Stomach (tissue), 19 donors: ENCODE measurements at places on chromosomes 11 and 22. TPM values are rescaled to one million over a fixed set of nuclear protein-coding genes. Genes with fewer than 3 reads are reported as not detected.
A peak's percentile ranks its signal among the peaks of the same experiment; 100 is the strongest.

GRCh38 chr11:4102711-4103110, 8.1 kb downstream of the RRM1 start:
- DNase-seq, result no peak
- H3K27ac ChIP-seq, result no peak overlapping the region
- H3K36me3 ChIP-seq, result peaks cover 18% of the 10 kb centered on the region
- no peaks in the 10 kb centered on the region for H3K27me3 ChIP-seq

GRCh38 chr11:43830928-43831440, 49.6 kb upstream of the ALKBH3 start:
- no peaks in the 10 kb centered on the region for H3K36me3 ChIP-seq
- H3K4me1 ChIP-seq, result peaks cover 17% of the 10 kb centered on the region
- peak; percentile 15 for DNase-seq
- H3K4me3 ChIP-seq, result no peak overlapping the region

GRCh38 chr11:66495401-66495854, 15.0 kb upstream of the BBS1 start:
- H3K27ac ChIP-seq, result no peak overlapping the region
- H3K4me3 ChIP-seq, result no peak overlapping the region
- H3K36me3 ChIP-seq, result peaks cover 26% of the 10 kb centered on the region
- DNase-seq, result no peak

DNA sequence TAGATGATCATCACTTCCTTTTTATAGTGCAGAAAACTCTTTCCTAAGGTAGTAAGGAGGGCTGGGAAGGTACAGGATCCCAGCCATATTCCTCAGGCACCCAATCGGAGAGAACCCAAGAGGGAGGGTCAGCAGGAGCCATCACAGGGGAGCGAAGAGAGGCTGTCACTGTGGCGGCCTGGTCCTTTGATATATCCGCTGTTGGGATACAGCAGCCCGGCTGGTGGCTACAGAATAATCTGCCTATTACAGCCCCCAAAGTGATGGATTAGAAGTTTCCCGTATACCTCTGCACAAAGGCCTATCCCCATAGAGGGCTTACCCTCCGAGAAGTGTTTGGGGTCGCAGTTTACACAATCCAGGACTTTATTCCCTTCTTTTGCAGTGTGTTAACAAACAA, 48.5 kb downstream of the OR4D9 start:
- peak overlapping the region; percentile 88 for H3K27ac ChIP-seq
- peak overlapping the region; percentile 82 for H3K4me3 ChIP-seq
- H3K36me3 ChIP-seq, result no peaks in the 10 kb centered on the region
- DNase-seq, result no peak
- H3K4me1 ChIP-seq, result peaks cover 8% of the 10 kb centered on the region

Gene USH1C
- total RNA-seq, result 22.6 TPM

Gene TEX54
- not detected for total RNA-seq

Gene LRRC74B
- total RNA-seq, result not detected
